Cardiac muscle cell (in vitro differentiated cells and primary cell): ENCODE measurements at places on chromosomes 4 and X. TPM values are rescaled to one million over a fixed set of nuclear protein-coding genes. Genes with fewer than 3 reads are reported as not detected.

DNA sequence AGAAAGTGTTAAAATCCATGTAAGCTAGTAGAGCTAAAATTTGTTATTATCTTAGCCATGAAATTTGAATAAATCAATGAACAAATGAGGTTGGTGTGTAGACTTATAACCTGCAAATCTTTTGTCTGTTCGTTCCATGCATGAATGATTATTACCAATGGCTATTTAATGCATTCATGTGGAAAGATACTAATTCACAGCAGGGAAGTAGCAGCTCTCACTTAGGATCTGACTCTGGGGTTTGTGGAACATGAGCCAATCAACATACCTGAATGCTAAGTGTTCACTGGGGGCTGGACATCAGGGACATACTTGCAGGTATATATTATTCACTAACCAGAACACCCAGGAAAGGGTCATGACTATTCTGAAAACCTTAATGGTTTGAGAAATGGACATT, 444.1 kb downstream of the STIM2 start:
- H3K36me3 ChIP-seq: no peaks in the 10 kb centered on the region
- DNase-seq: no peak
- H3K27me3 ChIP-seq: no peaks in the 10 kb centered on the region
- no peak overlapping the region for H3K4me3 ChIP-seq
- H3K27ac ChIP-seq: no peak overlapping the region
- no peaks in the 10 kb centered on the region for H3K4me1 ChIP-seq

GUCY1A1 gene
- total RNA-seq: 123 TPM in 2 replicates

- no peaks in the 10 kb centered on the region for H3K27me3 ChIP-seq
- no peak overlapping the region for H3K27ac ChIP-seq
- H3K4me3 ChIP-seq: no peak overlapping the region
- H3K36me3 ChIP-seq: no peaks in the 10 kb centered on the region
- DNase-seq: no peak
- no peaks in the 10 kb centered on the region for H3K4me1 ChIP-seq
Observed at GRCh38 chr4:108611365-108611764, 9.0 kb upstream of the RPL34 start.

GRCh38 chr4:122992057-122992456, 69.7 kb upstream of the NUDT6 start:
- H3K27me3 ChIP-seq: no peaks in the 10 kb centered on the region
- no peaks in the 10 kb centered on the region for H3K4me1 ChIP-seq
- H3K36me3 ChIP-seq: no peaks in the 10 kb centered on the region
- peak; percentile 63 for DNase-seq
- H3K4me3 ChIP-seq: no peak overlapping the region
- no peak overlapping the region for H3K27ac ChIP-seq

DNA sequence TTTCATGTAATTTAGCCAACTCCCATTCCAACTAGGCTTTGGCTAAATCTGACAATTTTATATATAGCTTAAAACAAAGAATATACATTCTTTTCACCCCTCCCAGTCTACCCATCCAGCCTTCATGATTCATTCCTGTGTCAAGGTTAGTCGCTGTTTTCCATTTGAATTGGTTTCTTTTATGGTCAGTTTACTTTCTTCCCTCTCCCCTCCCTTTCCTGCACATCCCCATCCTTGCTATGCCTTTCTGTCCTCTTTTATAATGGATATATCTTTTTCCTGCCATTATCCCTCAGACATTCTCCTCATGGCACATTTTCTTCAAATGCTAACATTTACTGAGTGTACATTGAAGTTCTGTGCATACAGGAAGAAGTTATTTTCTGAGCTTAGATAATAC, 4.7 kb downstream of the ZXDB start:
- H3K36me3 ChIP-seq: no peaks in the 10 kb centered on the region
- H3K4me3 ChIP-seq: no peak overlapping the region
- H3K4me1 ChIP-seq: peaks cover 15% of the 10 kb centered on the region
- DNase-seq: no peak
- no peak overlapping the region for H3K27ac ChIP-seq

PIN4 gene
- 21.1 and 21.6 TPM in 2 replicates for total RNA-seq

DNA sequence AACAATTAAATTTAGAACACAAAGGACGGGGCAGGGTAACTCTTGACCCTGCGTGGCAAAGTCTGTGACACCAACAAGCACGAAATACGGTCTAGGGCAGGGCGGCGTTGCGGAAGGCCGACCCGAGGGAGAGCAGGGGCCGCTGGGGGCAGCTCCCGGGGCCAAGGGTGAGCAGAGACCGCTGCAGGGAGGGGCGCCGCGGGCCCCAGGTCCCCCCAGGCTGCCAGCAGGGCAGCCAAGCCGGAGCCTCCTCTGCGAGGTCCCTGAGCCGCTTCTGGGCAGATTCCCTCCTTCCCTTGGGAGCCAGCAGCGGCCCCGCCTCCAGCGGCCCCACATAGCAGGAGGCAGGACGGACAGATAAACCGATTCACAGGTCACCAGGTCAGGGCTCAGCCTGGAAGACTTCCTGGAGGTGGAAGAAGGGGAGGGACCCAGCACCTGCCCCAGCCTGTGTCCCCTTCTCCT, 90.2 kb downstream of the FAM53A start:
- no peaks in the 10 kb centered on the region for H3K27me3 ChIP-seq
- H3K27ac ChIP-seq: no peak overlapping the region
- H3K4me3 ChIP-seq: no peak overlapping the region
- DNase-seq: no peak

GABRQ gene
- 0.03 TPM in 1 of 2 replicates, not detected in the other for total RNA-seq

GRIA2 gene
- not detected in 2 replicates for total RNA-seq

ABLIM2 gene
- total RNA-seq: 5.8 and 7.4 TPM in 2 replicates

ADH1B gene
- not detected in 2 replicates for total RNA-seq

TNMD gene
- 0.57 and 4.1 TPM in 2 replicates for total RNA-seq

GRCh38 chrX:136822337-136823095, 41.8 kb upstream of the ARHGEF6 start:
- no peak for DNase-seq
- H3K36me3 ChIP-seq: peaks cover 4% of the 10 kb centered on the region
- no peak overlapping the region for H3K4me3 ChIP-seq
- H3K27me3 ChIP-seq: no peaks in the 10 kb centered on the region

GRCh38 chrX:118807151-118808017, 16.2 kb upstream of the ZCCHC12 start:
- H3K27me3 ChIP-seq: no peaks in the 10 kb centered on the region
- no peaks in the 10 kb centered on the region for H3K36me3 ChIP-seq
- peak; percentile 52 for DNase-seq
- H3K4me3 ChIP-seq: no peak overlapping the region

MCF2 gene
- total RNA-seq: 0.14 and 0.18 TPM in 2 replicates

TMEM35A gene
- total RNA-seq: 5.7 and 7.2 TPM in 2 replicates

- no peaks in the 10 kb centered on the region for H3K27me3 ChIP-seq
- H3K4me3 ChIP-seq: no peak overlapping the region
- no peak for DNase-seq
- H3K4me1 ChIP-seq: no peaks in the 10 kb centered on the region
- H3K27ac ChIP-seq: no peak overlapping the region
- no peaks in the 10 kb centered on the region for H3K36me3 ChIP-seq
Observed at GRCh38 chr4:114081783-114082182, 102.3 kb upstream of the ARSJ start.

- peak overlapping the region; percentile 29 for H3K27ac ChIP-seq
- peaks cover 6% of the 10 kb centered on the region for H3K4me1 ChIP-seq
- no peaks in the 10 kb centered on the region for H3K27me3 ChIP-seq
- DNase-seq: peak; percentile 23
- H3K36me3 ChIP-seq: no peaks in the 10 kb centered on the region
Observed at GRCh38 chr4:184475096-184475461, 729 bp upstream of the IRF2 start.

ZNF711 gene
- 11.4 and 21.8 TPM in 2 replicates for total RNA-seq

DNA sequence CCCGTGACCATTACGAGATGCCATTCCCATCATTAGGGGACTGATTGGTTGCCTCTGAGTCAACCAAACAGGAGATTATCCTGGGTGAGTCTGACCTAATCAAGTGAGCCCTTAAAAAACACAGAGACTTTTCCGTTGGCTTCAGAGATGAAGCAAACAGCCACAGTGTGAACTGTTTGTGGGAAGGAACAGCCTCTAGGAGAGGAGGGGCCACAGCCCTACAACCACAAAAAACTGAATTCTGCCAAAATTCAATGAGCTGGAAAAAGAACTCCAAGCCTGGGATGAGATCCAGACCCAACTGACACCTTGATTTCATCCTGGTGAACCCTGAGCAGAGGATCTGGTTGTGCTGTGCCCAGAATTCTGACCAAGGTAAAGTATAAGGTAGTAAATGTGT, 31.3 kb upstream of the TBL1X start:
- DNase-seq: no peak
- H3K27ac ChIP-seq: no peak overlapping the region
- H3K4me3 ChIP-seq: no peak overlapping the region
- H3K27me3 ChIP-seq: no peaks in the 10 kb centered on the region
- no peaks in the 10 kb centered on the region for H3K36me3 ChIP-seq

DNA sequence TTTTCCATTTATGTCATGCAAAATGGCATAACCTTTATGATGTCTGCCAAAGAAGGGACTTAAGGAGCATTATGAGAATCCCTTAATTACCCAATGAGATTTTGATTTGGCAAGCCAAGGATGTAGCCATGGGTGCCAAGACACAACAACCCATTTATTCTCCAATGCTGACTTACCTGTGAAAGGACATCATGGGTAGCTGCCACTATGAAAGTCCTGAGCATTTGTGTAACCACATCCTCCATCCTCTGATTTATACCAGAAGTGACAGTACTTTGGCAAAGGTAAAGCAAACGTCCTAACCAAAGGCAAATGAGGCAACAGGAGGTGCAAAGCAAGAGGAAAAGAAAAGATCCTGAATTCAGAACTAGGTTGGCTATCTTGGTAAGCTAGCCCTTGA, 87.3 kb upstream of the EMCN start:
- no peak overlapping the region for H3K4me3 ChIP-seq
- H3K27me3 ChIP-seq: no peaks in the 10 kb centered on the region
- no peak for DNase-seq
- no peaks in the 10 kb centered on the region for H3K36me3 ChIP-seq

SOX3 gene
- 0.32 and 0.42 TPM in 2 replicates for total RNA-seq

FAM199X gene
- total RNA-seq: 25.5 and 28.1 TPM in 2 replicates

DNA sequence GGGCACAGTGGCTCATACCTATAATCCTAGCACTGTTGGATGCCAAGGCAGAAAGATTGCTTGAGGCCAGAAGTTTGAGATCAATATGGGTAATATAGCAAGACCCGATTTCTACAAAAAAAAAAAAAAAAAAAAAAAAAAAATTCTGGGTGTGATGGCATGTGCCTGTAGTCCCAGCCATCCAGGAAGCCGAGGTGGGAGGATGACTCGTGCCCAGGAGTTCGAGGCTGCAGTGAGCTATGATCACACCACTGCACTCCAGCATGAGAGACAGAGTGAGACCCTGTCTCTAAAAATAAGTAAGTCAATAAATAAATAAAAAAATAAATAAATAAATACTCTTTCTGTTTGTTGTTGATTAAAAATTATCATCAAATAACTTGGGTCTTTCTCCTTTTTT, 62.4 kb upstream of the BMPR1B start:
- no peak overlapping the region for H3K27ac ChIP-seq
- no peaks in the 10 kb centered on the region for H3K36me3 ChIP-seq
- peaks cover 12% of the 10 kb centered on the region for H3K27me3 ChIP-seq
- H3K4me3 ChIP-seq: no peak overlapping the region
- no peaks in the 10 kb centered on the region for H3K4me1 ChIP-seq
- no peak for DNase-seq

- H3K36me3 ChIP-seq: no peaks in the 10 kb centered on the region
- no peaks in the 10 kb centered on the region for H3K27me3 ChIP-seq
- no peak overlapping the region for H3K4me3 ChIP-seq
- no peak overlapping the region for H3K27ac ChIP-seq
Observed at GRCh38 chrX:136452614-136453013, 35.1 kb upstream of the BRS3 start.

- no peaks in the 10 kb centered on the region for H3K36me3 ChIP-seq
- no peak overlapping the region for H3K27ac ChIP-seq
- no peak overlapping the region for H3K4me3 ChIP-seq
- DNase-seq: no peak
Observed at GRCh38 chr4:25146076-25146475, 14.2 kb downstream of the SEPSECS start.

DNA sequence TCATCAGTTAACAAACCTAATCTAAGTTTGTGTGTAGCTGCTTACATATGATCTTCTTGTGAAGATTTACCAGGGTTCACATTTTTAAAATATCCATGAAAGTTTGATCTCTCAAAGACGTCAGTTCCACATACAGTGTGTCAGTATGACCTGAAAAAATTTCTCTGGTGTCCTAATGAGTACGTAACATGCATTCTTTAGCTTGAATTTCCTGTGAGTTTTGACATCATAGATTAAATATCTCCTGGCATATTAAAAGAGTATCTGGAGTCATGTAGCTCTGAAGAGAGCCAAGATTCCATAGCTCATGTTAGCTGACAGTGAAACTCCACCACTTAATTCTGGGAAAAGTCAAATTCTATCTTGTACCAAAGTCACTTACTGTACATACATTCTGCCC, 43.9 kb upstream of the PDLIM5 start:
- no peaks in the 10 kb centered on the region for H3K36me3 ChIP-seq
- H3K27me3 ChIP-seq: no peaks in the 10 kb centered on the region
- H3K4me3 ChIP-seq: no peak overlapping the region
- H3K4me1 ChIP-seq: peaks cover 84% of the 10 kb centered on the region

TCEANC gene
- total RNA-seq: 2.9 and 6.9 TPM in 2 replicates

TRAPPC11 gene
- 23.5 and 45.7 TPM in 2 replicates for total RNA-seq

DNA sequence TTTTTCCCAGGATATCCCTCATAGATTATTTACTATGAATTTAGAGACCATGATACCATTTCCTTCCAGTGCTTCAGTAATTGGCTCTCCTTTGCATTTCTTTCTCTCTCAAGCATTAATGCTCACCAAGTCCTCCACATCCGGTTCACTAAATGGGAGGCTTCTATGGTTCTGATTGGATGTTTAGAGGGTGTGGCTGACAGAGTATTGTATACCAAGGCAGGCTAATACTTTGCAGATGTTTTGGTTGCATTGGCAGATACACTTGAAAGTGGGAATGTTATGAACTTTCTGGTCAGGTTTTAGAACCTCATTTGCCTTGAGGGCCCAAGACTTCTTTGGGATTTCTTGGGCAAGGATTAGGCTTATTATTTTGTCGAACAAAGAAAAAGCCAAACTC, 24.2 kb downstream of the CBLL2 start:
- H3K27me3 ChIP-seq: no peaks in the 10 kb centered on the region
- no peaks in the 10 kb centered on the region for H3K36me3 ChIP-seq
- H3K27ac ChIP-seq: no peak overlapping the region
- DNase-seq: no peak
- no peak overlapping the region for H3K4me3 ChIP-seq

- no peaks in the 10 kb centered on the region for H3K27me3 ChIP-seq
- H3K4me1 ChIP-seq: no peaks in the 10 kb centered on the region
- DNase-seq: no peak
- no peak overlapping the region for H3K4me3 ChIP-seq
Observed at GRCh38 chr4:38499101-38499500, 164.9 kb upstream of the KLF3 start.

GRCh38 chr4:61556277-61556676, 356.2 kb downstream of the ADGRL3 start:
- no peak for DNase-seq
- peaks cover 17% of the 10 kb centered on the region for H3K4me1 ChIP-seq
- H3K36me3 ChIP-seq: no peaks in the 10 kb centered on the region
- no peaks in the 10 kb centered on the region for H3K27me3 ChIP-seq

DNA sequence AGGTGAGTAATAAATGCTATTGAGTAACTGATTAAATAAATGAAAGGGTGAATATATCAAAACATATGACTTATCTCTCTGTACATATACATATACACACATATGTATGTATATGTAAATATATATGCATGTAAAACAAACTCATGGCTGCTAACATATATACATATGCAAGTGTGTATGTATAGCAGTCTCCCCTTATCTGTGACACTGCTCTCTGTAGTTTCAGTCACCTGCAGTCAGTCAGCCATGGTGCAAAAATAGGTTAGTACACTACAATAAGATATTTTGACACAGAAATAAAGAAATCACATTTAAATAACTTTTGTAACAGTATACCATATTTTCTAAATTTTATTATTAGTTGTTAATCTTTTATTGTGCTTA, 467.4 kb downstream of the EPHA5 start:
- no peaks in the 10 kb centered on the region for H3K4me1 ChIP-seq
- no peak overlapping the region for H3K27ac ChIP-seq
- H3K36me3 ChIP-seq: no peaks in the 10 kb centered on the region
- no peak for DNase-seq
- no peaks in the 10 kb centered on the region for H3K27me3 ChIP-seq
